Neural crest cell (in vitro differentiated cells): ENCODE measurements at places on chromosomes 12 and 14. TPM values are rescaled to one million over a fixed set of nuclear protein-coding genes. Genes with fewer than 3 reads are reported as not detected.

DNA sequence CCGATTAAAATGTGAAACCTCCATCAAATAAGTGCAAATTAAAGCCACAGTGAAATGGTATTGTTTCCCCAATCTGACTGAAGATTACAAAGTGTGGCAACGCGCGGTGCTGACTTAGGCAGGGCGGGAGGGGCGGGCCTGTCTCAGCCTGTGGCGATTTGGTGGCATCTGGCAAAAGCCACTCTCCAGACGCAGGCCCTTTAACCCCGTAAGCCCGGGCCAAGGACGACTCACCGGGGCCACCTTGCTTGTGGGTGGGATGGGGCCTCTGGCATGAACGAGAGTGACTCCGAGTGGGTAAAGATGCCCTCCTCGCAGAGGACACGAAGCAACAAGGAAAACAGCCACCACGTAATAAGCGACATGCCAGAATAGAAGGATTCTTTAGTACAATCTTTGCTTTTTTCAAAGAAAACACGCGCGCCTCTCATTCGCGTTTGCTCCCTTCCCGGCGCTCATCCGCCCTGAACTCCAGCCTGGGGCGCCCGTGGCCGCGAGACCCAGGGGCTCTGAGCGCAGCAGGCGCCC, 815 bp downstream of the DEGS2 start:
- H3K4me3 ChIP-seq, result no peak overlapping the region
- DNase-seq, result no peak
- H3K36me3 ChIP-seq, result peaks cover 4% of the 10 kb centered on the region
- H3K4me1 ChIP-seq, result no peaks in the 10 kb centered on the region
- no peak overlapping the region for H3K27ac ChIP-seq

- no peaks in the 10 kb centered on the region for H3K27me3 ChIP-seq
- H3K4me3 ChIP-seq, result no peak overlapping the region
- no peak for DNase-seq
Observed at GRCh38 chr12:20272801-20273200, 95.5 kb upstream of the PDE3A start.

Gene OAS2
- not detected in 2 replicates for total RNA-seq

Gene MYH6
- total RNA-seq, result not detected in 2 replicates

- DNase-seq, result no peak
- no peaks in the 10 kb centered on the region for H3K36me3 ChIP-seq
- H3K4me3 ChIP-seq, result no peak overlapping the region
Observed at GRCh38 chr14:47235619-47236018, 439.8 kb downstream of the MDGA2 start.

DNA sequence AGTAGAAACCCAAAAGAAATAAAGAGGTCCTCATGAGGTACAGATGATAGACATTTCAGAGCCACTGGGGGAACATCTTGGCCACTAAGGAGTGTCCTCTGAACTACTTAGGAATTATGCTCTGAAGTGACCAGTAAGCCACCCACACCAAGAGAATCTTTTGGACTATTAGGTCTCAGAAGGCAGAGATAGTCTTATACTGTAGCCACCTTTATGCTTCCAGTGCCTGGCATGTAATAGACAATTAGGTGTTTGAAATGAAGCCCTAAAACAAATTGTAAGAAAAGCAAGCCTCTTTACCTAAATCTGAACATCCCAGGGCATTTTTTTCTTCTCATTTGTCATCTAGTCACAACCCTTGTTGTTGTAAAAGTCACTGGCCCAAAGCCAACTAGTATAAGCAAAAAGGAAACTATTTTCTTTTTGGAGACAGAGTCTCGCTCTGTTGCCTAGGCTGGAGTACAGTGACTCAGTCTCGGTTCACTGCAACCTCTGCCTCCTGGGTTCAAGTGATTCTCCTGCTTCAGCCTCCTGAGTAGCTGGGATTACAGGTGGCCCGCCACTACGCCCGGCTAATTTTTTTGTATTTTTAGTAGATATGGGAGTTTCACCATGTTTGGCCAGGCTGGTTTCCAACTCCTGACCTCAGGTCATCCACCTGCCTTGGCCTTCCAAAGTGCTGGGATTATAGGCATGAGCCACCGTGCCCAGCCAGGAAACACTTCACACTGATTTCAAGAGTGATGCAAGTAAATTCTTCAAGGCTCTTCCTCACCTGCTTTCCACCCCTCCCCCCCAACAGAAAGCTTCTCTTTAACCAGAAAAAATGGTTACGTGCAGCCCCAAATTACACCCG, 11.1 kb downstream of the PLEKHA5 start:
- no peak overlapping the region for H3K4me3 ChIP-seq
- H3K4me1 ChIP-seq, result peaks cover 31% of the 10 kb centered on the region
- peaks cover 15% of the 10 kb centered on the region for H3K36me3 ChIP-seq
- no peak for DNase-seq
- no peak overlapping the region for H3K27ac ChIP-seq

Gene NTN4
- 5.7 and 6.0 TPM in 2 replicates for total RNA-seq

DNA sequence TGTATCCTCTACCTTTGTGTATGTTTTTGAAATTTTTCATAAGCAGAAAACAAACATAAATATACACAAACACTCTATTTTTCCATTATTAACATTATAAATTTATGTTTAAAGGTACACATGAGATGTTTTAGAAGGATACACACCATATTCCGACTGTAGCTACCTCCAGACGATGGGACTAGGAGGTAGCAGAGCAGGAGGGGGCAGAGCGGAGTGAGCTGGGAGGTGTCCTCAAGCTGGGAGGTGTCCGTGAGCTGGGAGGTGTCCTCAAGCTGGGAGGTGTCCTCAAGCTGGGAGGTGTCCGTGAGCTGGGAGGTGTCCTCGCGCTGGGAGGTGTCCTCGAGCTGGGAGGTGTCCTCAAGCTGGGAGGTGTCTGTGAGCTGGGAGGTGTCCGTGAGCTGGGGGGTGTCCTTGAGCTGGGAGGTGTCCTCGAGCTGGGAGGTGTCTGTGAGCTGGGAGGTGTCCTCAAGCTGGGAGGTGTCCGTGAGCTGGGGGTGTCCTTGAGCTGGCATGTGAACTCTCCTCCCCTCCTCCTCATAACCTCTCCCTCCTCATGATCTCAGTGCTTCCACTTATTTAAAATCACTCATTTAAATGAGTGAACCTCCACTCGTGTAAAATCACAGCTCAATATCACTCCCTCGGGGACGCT, 346.9 kb upstream of the SFSWAP start:
- H3K36me3 ChIP-seq, result peaks cover 2% of the 10 kb centered on the region
- H3K4me3 ChIP-seq, result no peak overlapping the region
- peaks cover 50% of the 10 kb centered on the region for H3K4me1 ChIP-seq
- H3K27me3 ChIP-seq, result peaks cover 52% of the 10 kb centered on the region

Gene CCDC197
- not detected in 2 replicates for total RNA-seq

DNA sequence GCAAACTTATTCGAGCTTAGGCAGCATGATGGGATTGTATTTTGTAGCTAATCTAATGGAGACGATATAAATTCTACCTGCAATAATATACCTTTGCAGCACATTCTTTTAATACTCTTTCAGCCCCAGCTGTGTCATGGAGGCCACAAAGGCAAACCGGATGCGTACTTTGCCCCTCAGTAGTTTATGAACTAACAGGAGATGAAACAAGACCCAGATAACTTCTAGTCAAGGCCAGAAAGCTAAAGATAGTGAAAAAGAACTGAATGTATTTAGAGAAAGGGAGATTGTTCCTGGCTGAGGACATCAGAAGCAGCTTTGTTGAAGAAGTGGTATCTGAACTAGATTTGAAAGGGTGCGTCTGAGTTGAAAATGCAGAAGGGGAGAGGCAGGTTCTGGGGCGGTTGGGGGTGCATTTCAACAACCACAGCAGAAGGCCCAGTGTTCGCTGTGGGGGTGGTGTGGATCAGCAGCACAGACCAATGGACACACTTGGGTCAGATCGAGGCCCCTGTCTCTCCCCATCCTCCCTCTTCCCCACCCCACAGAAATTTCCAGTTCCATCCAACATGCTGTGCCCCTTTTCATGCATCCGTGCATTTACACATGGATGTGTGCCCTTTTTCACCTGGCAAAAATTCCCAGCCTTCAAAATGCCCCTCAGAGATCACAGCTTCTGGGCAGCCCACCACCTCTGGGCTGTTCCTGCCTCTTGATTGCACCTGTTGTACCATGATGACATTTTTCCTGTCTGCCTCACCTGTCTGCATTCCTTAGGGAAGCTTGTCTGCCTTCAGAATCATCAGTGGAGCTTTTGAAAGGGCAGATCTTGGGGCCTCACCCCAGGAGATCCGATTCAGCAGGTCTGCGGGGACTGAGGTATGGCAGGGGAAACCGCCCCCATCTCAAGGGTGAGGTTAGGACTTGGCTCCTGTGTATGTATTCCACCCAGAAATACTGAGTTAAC, 2.2 kb downstream of the ZNF839 start:
- H3K36me3 ChIP-seq, result peaks cover 2% of the 10 kb centered on the region
- no peak for DNase-seq
- H3K27ac ChIP-seq, result no peak overlapping the region
- peak overlapping the region; percentile 94 for H3K4me3 ChIP-seq
- peaks cover 12% of the 10 kb centered on the region for H3K27me3 ChIP-seq

DNA sequence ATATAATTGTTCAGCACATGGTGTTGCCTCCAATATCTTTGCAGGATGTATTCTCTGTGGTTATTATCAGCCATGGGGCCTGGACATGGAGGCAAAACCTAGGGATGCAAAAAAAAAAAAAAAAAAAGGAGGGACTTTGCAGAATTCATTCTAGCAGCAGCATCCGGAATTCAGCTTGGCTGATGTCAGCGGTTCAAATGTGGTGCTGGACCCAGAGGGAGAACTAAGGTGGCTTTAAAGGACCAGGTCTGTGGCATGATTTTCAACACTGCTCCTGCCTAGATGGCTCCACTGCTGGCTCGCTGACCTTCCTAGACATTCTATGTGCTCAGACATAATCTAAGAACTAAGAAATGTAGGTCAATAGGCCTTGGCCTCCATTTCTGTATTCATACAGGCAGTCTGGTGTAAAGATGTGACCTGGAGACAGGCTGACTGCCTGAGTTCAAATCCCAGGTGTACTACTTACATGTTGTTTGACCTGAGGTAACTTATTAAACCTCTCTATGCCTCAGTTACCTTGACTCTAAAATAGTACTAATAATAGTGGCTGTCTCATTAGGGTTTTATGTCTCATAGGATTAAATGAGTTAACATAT, 108.6 kb downstream of the PPM1A start:
- H3K4me1 ChIP-seq, result peaks cover 11% of the 10 kb centered on the region
- no peak for DNase-seq
- H3K36me3 ChIP-seq, result no peaks in the 10 kb centered on the region
- H3K27me3 ChIP-seq, result peaks cover 86% of the 10 kb centered on the region
- no peak overlapping the region for H3K27ac ChIP-seq

Gene EFS
- total RNA-seq, result 100 and 104 TPM in 2 replicates

- H3K27ac ChIP-seq, result no peak overlapping the region
- H3K4me1 ChIP-seq, result peaks cover 3% of the 10 kb centered on the region
- no peak overlapping the region for H3K4me3 ChIP-seq
- no peak for DNase-seq
Observed at GRCh38 chr12:47899466-47899865, 5.3 kb downstream of the VDR start.

GRCh38 chr12:79351251-79351650, 339.5 kb downstream of the PAWR start:
- no peak for DNase-seq
- H3K4me3 ChIP-seq, result no peak overlapping the region
- peaks cover 6% of the 10 kb centered on the region for H3K36me3 ChIP-seq
- H3K4me1 ChIP-seq, result peaks cover 3% of the 10 kb centered on the region

Gene PTCSC3
- total RNA-seq, result not detected in 2 replicates

DNA sequence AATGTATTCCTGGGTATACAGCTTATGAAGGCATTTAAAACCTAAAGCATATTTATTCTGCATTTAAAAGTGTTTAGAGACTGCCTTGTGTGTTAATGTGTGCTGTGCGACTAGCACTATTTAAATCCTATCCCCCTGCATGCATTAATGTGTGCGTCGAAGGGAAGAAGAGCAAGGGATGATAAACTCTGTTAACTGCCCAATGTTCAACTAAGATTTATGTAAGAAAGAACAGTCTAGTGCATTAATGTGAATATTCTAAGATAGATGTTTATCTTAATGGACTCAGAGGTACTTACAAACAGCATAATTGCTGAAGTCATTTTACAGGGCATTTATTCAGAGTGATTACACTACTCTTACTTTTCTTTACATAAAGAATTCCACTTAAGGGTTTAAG, 424.8 kb downstream of the DIO2 start:
- DNase-seq, result no peak
- no peaks in the 10 kb centered on the region for H3K27me3 ChIP-seq
- no peaks in the 10 kb centered on the region for H3K36me3 ChIP-seq
- no peak overlapping the region for H3K4me3 ChIP-seq
- no peak overlapping the region for H3K27ac ChIP-seq

DNA sequence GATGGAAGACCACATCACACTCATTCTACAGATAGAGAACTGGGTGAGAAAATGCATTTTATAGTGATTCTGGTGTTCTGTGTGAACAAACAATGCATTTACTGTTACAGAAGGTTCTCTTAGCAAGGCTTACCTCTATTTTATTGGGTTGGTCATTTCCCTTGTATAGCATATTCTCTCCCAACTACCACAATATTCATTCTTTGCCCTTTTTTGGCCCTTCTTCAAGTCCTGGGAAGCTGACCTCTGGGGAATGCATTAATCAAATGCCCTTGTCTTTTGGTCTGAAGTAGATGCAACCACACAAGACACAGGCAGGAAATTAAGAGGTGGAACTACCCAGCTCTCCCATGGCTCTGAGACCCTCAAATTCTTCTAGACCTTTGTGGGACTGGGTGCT, 19.5 kb downstream of the DCN start:
- no peak overlapping the region for H3K27ac ChIP-seq
- no peak overlapping the region for H3K4me3 ChIP-seq
- DNase-seq, result no peak
- peaks cover 9% of the 10 kb centered on the region for H3K4me1 ChIP-seq

GRCh38 chr12:100221523-100221922, 20.9 kb downstream of the ACTR6 start:
- no peaks in the 10 kb centered on the region for H3K4me1 ChIP-seq
- no peaks in the 10 kb centered on the region for H3K27me3 ChIP-seq
- H3K36me3 ChIP-seq, result peaks cover 2% of the 10 kb centered on the region
- no peak for DNase-seq
- H3K4me3 ChIP-seq, result no peak overlapping the region

GRCh38 chr12:68932128-68932960, 627 bp downstream of the CPM start:
- DNase-seq, result no peak
- H3K4me1 ChIP-seq, result peaks cover 8% of the 10 kb centered on the region
- H3K27me3 ChIP-seq, result peaks cover 63% of the 10 kb centered on the region
- no peaks in the 10 kb centered on the region for H3K36me3 ChIP-seq
- H3K27ac ChIP-seq, result no peak overlapping the region
- peak overlapping the region; percentile 77 for H3K4me3 ChIP-seq

DNA sequence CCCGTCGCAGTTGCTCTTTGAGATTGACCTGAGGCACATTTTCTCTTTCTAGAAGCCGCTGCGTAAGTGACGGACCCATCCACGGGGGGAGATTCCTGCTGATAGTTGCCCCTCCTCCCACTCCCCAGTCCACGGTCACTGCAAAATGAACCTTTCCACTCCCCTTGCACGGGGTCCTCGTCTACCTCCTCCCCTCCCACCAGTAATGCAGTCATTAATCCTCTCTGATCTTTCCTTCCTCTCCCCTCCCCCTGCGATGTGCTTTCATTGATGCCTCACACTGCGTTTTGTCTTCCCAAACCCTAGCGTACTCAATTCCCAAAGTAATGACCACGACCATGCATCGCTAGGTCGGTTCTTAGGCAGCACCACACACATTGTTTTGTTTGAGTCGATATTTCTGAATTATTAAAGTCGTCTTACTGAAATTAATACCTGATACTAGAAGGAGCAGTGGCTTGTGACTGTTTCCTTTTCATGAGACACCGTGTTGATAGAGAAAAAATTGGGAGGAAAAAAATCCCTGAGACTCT, 857 bp downstream of the ETNK1 start:
- H3K36me3 ChIP-seq, result peaks cover 2% of the 10 kb centered on the region
- H3K27me3 ChIP-seq, result no peaks in the 10 kb centered on the region
- peaks cover 52% of the 10 kb centered on the region for H3K4me1 ChIP-seq
- H3K4me3 ChIP-seq, result peak overlapping the region; percentile 99

- H3K4me1 ChIP-seq, result no peaks in the 10 kb centered on the region
- DNase-seq, result no peak
- no peaks in the 10 kb centered on the region for H3K27me3 ChIP-seq
Observed at GRCh38 chr12:88496891-88497371, 83.3 kb downstream of the KITLG start.
